ENCODE measurements at places on chromosomes 1 and 21.

DNA sequence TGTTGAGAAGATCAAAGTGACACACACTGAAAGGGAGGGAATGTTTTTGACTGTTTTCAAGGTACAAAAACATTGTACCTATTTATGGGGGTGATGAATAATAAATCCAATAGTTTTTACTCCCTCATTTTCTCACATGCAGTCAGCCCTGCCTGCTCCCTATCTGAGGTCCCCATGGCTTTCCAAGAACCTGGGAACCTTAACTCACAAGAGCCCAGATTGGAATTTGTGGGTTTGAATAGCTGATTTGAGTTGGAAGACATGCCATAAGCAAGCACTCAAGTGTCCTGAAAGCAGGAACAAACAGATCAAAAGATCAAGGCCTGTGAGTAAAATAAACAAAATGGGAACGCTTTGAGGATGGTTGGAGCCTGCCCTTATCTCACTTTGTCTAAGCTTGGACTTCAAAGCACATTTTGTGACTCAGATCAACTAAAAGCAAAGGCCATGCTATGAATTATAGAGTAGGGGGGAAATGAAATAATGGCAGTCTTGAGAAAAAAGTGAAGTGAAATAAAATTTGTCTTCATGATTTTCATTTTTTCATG is 136.6 kb downstream of the LYPLAL1 start:
- no peak for DNase-seq

DNA sequence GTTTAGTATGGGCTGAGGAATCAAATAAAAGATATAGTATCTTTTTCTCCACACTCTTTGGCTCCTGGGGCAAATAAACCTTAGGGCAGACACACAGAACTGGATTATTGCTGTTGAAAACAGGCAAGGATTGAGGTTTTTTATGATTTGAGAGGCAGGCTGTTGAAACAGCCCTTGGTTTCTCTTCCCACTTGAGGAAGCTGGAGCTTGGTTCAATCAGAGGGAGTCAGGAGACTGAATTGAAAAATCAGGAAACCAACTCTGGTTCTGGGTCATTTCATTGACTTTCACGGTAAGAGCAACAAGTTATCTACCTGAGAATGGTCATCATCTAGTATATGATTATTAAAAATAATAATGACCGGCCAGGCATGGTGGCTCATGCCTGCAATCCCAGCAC is 108.4 kb downstream of the CNIH3 start:
- DNase-seq = no peak

DNA sequence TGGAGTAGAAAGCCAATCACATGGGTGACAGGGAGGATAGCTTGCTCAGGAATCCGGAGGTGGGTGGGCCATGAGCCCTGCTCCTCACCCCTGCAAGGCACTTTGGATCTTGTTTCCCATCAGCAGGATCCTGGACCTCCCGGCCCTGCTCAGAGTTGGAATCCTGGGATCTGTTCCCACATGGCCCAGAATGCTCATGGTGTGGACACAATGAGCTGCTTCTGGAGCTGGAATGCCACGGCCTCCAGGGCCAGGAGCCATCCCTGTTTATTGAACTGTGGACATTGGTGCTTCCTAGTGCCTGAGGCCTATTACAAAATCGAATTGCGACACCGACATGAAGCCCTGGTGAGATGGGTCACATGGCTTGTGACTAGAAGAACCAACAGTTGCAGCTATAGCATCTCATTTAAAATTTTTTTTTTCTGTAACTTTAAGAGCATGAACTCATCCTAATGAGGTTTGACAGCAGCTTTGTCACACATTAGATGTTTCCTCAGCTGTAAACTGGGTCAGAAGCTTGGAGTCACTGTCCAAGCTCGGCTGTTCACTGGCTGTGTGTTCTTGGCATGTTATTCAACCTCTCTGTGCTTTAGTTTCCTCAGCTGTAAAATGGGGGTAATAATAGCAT is 40.4 kb upstream of the GOLT1A start:
- DNase-seq = peak; percentile 34

DNA sequence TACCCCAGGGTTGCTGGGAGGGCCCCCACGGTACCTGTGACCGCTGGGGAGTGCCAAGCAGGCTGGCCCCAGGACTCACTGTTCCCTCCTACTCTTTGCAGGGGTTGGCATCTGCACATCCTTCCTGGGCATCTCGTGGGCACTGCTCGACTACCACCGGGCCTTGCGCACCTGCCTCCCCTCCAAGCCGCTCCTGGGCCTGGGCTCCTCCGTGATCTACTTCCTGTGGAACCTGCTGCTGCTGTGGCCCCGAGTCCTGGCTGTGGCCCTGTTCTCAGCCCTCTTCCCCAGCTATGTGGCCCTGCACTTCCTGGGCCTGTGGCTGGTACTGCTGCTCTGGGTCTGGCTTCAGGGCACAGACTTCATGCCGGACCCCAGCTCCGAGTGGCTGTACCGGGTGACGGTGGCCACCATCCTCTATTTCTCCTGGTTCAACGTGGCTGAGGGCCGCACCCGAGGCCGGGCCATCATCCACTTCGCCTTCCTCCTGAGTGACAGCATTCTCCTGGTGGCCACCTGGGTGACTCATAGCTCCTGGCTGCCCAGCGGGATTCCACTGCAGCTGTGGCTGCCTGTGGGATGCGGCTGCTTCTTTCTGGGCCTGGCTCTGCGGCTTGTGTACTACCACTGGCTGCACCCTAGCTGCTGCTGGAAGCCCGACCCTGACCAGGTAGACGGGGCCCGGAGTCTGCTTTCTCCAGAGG is 6.8 kb downstream of the XKR8 start:
- DNase-seq = no peak

DNA sequence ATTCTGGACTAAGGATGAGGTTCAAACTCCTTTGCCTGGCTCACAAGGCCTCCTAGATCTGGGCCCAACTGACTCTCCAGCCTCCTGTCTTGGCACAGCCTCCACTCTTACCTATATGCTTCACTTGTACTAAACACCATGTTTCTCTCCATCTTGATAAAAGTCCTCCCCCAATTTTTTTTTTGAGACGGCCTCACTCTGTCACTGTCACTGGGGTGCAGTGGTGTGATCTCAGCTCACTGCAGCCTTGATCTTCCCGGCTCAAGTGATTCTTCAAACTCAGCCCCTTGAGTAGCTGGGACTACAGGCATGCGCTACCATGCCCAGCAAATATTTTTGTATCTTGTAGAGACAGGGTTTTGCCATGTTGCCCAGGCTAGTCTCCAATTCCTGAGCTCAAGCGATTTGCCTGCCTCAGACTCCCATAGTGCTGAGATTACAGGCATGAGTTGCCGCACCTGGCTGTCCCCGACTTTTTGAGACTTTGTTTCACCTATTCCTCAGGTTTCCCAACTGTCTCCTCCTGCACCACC is 39.7 kb downstream of the CD34 start:
- DNase-seq = no peak

- no peak for DNase-seq
Observed at GRCh38 chr1:109821221-109821669, 57.5 kb upstream of the EPS8L3 start.
